ENCODE measurements at places on chromosomes 4 and X.

- DNase-seq, result no peak
Observed at GRCh38 chr4:118322831-118323502, 29.8 kb downstream of the PRSS12 start.

DNA sequence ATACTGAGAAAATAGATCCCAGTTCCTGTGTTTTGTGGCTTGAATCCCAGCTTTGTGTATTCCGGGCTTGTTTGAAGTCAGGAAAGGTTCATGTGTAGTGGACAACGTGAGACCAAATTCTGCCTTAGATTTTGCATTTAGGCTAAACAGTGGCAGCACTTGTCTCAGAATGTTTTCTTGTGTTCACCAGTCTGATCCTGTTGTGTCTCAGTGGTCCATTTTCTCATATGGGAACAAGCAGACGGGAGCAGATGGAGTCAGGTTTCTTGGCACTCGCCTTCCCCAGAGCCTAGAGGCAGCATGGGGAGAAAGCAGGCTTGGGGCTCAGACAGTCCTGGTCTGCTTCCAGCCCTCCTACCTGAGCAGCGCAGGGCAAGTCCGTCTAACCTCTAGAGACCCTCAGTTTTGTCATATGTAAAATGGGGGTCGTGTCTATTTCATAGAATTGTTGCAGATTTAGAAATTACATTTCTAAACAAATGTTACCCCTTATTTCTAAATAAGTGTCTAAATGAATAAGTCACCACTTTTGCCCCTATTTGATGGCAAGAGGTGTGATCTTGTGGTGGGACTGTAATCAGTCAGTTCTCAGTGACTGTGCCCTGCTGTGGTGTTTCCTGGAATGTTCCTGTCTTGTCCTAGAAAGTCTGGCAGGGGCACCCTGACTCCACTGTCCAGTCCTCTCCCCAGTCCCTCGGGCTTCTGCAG, 28.3 kb upstream of the MSANTD1 start:
- DNase-seq, result no peak

DNA sequence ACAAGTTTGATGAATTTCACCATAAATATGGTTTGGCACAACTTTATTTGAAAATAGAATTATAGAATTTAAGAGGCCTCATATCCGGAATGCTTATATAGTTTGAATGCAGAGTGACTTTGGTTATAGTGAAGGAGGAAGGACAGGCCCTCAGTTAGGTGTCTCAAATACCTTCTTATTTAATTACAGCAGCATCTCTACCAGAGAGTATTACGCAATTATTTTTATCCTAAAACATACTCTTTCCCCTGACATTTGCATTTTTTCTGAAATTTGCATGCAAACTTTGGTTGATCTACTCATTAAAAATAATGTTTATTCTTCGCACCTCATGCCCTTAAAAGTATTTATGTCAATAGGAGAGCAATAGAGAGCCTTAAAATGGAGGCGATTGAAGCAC, 305.4 kb downstream of the PACRGL start:
- no peak for DNase-seq

- DNase-seq, result no peak
Observed at GRCh38 chr4:169823685-169824084, 65.9 kb upstream of the HPF1 start.

- no peak for DNase-seq
Observed at GRCh38 chr4:124183926-124184325, 528.6 kb downstream of the ANKRD50 start.

DNA sequence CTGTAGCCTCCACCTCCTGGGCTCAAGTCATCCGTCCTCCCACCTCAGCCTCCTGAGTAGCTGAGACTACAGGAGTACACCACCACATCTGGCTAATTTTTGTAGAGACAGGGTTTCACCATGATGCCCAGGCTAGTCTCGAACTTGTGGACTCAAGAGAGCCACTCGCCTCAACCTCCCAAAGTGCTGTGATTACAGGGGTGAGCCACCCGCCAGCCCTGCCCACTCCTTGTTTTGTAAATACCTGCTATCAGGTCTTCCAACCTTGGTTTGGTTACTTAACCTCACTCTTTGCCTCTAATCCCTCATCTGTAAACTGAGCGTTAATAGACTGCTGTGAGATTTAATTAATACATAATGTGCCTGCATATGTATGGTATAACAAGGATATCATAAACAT, 803 bp downstream of the CNGA1 start:
- no peak for DNase-seq

- no peak for DNase-seq
Observed at GRCh38 chr4:71066737-71067716, 73.6 kb downstream of the DCK start.

- no peak for DNase-seq
Observed at GRCh38 chrX:39551762-39552161, 546.0 kb downstream of the BCOR start.

GRCh38 chr4:139643042-139643895, 22.4 kb upstream of the MGST2 start:
- DNase-seq, result no peak

DNA sequence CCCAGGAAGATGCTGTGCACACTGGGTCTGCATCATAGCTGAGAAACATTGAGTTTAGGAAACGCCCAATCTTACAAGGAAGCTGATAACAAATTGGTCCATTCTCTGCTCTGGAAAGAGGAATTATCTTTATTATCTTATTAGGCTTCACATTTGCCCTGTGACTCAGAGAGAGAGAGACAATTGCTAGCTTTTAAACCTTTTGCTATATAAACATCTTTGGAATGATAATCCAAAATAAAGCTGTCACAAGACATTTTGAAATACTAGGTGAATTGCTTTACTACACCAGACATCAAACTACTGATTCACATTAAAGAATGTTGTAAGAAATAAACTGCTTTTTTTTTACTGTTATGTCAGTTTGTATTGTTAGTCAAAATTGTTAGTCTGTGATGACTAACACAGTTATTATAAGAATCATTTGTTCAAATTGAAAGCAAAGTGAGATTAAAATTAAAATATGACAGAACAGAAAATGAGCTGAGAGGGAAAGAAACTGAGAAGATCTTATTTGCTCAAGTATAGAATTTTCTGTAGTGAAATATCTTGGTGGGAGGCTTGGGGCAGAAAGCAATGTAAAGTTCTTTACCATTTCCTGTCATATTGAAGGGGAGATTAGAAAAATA, 765.4 kb upstream of the PCDH10 start:
- no peak for DNase-seq

- DNase-seq, result no peak
Observed at GRCh38 chrX:45184211-45184610, 16.5 kb downstream of the DIPK2B start.

DNA sequence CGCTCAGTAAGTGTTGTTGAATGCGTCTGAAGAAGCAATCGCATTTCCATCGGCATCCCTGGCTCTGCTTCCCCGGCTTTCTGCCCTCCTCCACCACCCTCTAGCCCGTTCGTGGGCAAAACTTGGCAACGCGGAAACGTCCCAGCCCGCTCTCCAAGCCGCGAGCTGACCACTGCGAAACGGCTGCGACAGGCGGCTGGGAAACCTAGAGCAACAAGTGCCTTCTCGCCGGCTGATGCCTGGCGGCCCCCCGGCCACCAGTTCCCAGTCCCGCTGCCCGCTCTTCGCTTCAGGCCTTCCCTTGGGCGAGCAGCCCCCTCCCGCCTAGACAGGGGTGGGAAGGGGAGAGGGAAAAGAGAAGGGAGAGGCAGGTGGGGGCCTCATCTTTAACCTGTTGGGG, 837 bp downstream of the CITED1 start:
- DNase-seq, result no peak

- DNase-seq, result no peak
Observed at GRCh38 chr4:1030031-1030430, 18.6 kb downstream of the FGFRL1 start.

DNA sequence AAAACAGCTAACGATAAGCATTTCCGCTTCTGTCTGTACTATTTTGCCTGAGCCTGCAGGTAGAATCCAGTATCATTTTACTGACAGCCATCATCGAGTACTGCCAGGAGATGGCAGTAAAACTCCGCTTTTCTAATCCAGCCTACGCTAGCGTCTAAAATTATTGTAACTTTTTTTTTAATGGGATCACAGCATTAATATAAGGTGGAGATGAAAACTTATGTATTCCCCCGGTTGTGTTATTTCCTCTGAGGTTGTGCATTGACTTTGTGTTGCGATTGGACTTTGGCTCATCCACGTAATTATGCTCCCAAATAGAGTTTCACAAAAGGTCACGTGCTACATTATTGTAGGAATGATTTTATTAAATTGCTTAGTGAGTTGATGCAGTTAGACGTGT, 248.1 kb downstream of the C4orf33 start:
- DNase-seq, result peak; percentile 39

DNA sequence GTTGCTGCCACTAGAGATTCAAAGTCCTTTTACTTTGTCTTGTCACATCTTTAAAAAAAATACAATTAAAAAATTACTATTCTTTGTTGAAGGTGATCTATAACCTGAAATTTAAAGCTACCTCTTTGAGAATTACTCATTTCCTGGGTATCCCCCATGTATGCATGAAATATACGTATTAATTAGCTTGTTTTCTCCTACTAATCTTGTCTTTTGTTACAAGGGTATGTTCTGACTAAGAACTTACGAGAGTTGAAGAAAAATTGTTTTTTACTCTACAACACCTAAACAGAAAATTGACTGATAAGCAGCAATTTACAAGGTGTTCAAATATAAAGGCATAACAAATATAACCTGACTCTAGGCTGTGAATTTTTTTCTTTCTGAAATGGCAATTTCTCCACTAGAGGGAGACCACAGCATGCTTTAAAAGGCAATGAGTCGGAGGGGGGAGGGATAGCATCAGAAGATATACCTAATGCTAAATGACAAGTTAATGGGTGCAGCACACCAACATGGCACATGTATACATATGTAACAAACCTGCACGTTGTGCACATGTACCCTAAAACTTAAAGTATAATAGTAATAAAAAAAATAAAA, 249.6 kb downstream of the OPHN1 start:
- DNase-seq, result no peak

DNA sequence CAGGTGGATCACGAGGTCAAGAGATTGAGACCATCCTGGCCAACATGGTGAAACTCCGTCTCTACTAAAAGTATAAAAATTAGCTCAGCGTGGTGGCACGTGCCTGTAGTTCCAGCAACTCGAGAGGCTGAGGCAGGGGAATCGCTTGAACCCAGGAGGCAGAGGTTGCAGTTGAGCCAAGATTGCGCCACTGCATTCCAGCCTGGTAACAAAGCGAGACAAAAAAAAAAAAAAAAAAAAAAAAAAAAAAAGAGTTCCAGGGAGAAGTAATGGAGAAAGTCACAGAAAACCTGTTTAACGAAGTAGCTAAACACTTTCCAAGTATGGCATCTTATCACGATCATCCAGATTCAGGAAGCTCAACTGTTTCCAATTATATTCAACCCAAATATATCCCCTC, 10.9 kb downstream of the KLHL4 start:
- DNase-seq, result no peak

GRCh38 chr4:86818841-86819240, 30.3 kb downstream of the SLC10A6 start:
- DNase-seq, result no peak

DNA sequence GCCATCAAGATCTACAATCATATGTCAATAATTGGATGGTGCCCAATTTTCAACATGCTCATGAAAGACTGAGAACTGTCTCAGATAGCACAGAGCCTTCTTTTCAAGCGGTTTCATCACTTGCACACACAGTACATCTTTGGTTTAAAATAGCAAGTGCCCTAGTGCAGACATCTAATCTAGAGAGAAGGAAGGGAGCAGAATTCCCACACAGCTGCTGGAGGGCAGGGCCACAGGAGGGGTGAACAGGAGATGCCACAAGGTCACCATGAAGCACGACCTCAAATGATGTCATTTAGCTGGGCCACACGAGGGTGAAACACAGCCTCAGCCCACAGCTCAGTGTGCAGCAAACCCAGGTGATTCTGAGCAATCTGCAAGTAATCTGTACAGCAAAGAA, 24.3 kb downstream of the LEF1 start:
- no peak for DNase-seq

DNA sequence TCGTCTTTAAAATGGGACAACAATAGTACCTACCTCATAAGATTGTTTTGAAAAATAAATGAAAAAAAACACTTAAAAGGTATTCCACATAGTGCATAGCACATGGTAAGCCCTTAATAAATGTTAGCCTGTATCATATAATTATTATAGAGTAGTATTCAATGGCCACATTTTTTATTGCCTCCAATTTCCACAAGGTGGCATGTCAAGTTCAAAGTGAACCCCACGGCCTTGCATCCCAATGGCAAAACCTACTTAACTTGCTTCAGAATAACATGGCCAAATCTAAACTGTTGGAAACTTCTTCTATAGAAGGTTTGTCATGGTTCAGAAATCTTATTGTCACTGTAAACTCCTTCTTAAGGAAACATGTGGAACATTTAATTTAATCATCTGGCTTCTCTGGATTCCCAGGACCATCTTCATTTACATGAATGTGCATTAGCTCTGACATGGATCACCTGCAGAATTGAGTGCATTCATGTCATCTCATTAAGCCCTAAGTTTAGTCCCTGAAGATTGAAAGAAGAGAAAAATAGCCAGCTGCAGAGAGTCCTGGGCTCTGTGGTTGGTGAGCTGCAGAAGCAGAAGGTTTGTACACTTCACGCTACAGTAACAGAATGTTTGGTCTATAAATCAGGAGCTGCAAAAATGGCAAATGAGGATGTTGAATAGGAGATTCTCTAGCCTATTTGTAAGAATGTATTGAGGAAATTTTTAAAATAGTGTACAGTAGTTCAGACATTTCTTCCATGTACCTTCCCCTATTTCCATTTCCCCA, 61.0 kb downstream of the ANXA3 start:
- DNase-seq, result no peak

GRCh38 chr4:100306018-100306417, 115.8 kb upstream of the DDIT4L start:
- no peak for DNase-seq

GRCh38 chrX:3532581-3533085, 180.8 kb downstream of the PRKX start:
- DNase-seq, result no peak

DNA sequence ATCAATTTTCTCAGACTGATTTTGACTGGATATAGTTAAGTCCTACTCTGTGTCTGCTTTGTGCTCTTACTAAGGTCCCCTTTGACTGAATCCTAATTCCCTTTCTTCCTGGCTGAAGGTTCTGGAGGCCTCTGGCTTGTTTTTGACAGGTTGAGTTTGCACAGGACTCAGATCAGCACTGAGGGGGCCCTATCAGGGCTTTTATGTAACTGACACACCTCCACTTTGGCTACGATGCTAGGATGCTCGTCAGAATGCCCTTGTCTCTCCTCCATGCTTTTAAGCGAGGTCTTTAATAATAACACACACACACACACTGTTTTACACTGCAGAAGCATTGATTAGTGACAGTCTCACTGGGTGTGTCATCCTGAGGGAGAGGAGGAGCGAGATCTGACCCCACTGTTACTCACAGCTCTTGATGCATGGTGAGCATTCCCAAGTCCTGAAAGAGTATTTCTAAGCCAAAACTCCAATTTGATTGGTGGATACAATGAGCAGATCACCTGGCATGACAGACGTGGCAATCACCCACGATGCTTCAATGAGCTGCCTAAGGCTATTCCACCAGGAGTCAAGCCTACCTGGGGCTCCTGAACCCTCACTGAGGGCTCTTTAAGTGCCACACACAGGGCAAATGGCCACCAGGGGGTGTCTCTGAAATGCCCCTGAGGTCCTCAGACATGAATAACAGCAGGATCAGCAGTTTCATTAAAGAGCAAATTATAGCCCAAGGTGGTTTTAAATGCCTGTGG, 130.4 kb upstream of the CPEB2 start:
- DNase-seq, result peak; percentile 2

GRCh38 chr4:132227151-132227856, 921.8 kb upstream of the PCDH10 start:
- DNase-seq, result no peak

Data from HCT116 (cell line).